ENCODE measurements at places on chromosomes 11 and 22. TPM values are rescaled to one million over a fixed set of nuclear protein-coding genes. Genes with fewer than 3 reads are reported as not detected.
A peak's percentile ranks its signal among the peaks of the same experiment; 100 is the strongest.

GRCh38 chr11:116226731-116227130, 546.1 kb downstream of the BUD13 start:
- DNase-seq: no peak

DNA sequence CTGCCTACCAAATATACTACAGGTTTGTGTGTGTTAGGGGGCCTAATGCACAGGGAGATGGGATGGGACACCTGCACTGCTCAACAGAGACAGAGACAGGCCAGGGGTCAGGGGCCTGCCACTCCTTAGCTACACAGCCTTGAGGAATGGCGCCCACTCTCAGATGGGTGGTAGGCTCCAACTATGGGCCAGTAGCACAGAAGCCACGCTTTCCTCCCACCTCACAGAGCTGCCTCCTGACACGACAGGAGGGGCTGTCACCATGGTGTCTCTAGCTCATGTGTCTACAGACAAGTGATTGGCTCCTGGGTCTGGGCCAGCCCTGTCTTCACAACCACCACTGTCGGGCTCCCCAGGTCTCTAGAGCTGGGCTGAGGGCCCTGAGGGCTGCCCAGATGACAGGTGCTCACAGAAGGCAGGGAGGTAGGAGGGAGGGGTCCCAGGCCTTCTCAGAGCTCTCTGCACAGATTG, 81.8 kb downstream of the DGCR2 start:
- no peak for DNase-seq

GRCh38 chr22:33883561-33883960, 36.7 kb downstream of the LARGE1 start:
- DNase-seq: no peak

GRCh38 chr22:42227435-42227834, 43.0 kb downstream of the TCF20 start:
- DNase-seq: peak; percentile 9

DNA sequence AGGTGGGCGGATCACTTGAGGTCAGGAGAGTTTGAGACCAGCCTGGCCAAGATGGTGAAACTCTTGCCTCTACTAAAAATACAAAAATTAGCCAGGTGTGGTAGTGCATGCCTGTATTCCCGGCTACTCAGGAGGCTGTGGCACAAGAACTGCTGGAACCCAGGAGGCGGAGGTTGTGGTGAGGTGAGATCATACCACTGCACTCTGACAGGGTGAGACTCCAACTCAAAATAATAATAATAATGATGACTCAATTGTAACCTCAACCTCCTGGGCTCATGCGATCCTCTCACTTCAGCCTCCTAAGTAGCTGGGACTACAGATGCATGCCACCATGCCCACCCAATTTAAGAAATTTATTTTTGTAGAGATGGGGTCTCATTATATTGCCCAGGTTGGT, 15.6 kb upstream of the CHRNA10 start:
- DNase-seq: no peak

DNA sequence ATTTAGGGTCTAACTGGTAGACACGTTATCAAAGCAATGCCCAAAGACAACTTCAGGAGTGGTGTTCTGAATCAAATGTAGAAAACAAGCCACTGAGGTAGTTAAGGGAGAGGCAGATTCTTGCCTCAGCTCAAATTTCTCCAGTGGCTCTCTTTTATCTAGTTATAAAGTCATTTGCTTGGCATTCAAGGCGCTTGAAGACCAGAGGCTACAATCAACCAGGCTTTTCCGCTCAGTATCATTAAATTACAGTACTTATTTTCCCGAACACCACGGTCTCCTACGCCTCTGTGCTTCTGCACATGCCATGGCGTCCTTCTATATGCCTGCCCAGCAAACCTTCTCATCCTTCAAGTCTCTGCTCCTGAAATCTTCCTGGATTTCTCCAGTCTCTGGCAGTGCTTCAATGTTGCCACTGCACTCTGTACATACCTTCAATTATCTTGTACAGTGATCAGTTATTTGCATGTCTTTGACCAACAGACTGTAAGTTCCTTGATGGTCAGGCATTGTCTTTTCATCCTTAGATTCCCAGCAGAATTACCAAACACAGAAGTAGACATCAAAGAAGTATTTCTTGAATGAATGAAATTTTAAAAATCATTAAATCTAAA, 1.4 kb downstream of the POGLUT3 start:
- no peak for DNase-seq

GRCh38 chr22:43006753-43007152, 8.2 kb downstream of the PACSIN2 start:
- no peak for DNase-seq

DNA sequence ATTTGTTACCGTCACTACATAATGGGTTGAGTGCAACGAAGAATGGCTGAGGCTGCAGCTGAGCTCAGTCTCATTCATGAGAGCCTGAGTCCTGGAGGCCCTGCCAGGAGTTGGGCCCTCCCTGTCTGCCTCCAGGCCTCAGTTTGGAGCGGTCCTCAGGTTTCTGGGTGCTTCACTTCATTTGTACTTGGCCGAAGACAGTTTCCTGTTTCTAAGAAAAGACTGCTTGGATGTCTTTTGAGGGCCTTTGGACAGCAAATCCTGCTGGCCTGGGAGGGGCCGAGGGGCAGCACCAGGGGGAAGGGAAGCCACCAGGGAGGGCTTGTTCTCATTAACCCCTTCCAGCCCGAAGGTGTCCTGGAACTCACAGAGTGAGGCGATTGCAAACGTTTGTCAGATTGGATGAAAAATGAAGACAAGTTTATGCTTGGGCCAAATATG, 163.1 kb downstream of the ETS1 start:
- no peak for DNase-seq

DNA sequence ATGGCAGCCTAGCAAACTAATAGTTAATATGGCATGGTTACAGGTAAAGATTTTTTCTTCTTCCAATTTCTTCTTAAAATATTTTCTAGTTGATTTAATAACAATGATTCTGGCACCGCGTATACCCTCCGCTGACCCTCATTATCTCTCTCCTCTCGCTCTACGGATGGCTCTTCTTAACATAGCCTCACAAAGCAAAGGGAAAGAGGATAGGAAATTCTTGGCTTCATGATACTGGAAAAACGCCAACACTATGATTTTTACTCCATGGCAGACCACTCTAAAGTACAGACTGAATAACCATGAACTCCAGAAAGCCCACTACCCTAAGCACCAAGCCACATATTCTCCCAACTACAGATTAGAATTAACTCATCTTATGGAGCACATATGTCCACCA, 6.1 kb downstream of the PI4KA start:
- DNase-seq: no peak

- no peak for DNase-seq
Measured at GRCh38 chr22:47238690-47239473, 476.4 kb downstream of the TBC1D22A start.

GRCh38 chr11:44539971-44540370, 25.5 kb upstream of the CD82 start:
- DNase-seq: no peak

DNA sequence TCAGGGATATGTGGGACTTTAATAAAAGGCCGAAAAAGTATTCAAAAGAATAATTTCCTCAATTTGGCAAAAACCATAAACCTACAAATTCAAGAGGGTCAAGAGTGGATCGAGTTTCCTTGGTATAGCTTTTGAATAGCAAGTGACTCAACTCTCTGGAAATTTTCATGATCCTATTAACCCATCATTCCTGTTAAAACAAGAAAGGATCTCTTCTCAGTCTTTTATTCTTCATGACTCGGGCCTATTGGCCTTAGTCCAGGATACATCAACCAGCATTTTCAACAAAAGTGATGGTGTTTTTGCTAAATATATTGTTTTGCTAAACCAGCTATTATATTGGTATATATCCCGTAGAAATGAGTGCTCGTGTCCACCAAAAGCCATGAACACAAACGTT, 110.3 kb downstream of the ATXN10 start:
- DNase-seq: no peak

GRCh38 chr22:32532820-32533128, 58.2 kb downstream of the FBXO7 start:
- DNase-seq: peak; percentile 84

DNA sequence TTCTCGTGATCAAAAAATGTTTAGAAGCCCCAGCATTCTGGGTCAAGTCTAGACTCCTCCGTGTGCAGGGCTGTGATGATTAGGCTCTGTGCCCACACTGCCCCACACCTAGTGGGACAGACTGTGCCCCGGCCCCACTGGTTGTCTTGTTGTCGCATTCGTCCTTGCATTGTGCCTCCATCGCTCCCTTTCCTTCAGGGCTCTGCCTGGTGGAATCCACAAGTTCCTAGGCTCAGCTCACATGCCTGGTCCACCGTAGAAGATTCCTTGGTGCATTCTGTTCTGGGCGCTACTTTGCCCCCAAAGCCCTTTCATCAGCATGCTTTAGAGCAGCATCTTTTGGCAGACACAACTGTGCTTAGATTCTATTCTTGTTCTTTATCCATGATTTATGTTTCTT, 23.5 kb upstream of the THY1 start:
- no peak for DNase-seq

DNA sequence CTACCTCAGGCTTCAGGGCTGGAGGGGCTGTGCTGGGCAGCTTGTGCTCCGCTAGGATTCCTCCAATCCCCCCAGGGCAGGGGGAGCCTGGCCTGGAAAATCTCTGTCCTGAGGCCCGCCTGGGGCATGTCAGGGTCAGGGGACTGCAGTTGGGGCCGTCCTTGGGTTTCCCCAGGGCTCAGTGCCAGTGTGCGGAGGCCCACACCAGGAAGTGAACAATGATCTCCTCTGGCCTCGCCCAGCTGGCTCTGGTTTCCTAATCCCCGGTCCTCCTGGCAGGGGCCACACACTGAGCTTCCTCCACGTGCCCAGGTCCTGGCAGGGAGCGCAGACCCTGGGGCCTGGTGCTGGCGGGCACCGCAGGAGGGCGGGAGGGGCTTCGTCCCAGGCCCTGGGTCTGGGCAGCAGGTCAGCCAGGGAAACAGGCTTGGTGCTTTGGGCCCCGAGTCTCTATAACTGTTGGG, 1.4 kb upstream of the MUC2 start:
- DNase-seq: peak; percentile 11

DNA sequence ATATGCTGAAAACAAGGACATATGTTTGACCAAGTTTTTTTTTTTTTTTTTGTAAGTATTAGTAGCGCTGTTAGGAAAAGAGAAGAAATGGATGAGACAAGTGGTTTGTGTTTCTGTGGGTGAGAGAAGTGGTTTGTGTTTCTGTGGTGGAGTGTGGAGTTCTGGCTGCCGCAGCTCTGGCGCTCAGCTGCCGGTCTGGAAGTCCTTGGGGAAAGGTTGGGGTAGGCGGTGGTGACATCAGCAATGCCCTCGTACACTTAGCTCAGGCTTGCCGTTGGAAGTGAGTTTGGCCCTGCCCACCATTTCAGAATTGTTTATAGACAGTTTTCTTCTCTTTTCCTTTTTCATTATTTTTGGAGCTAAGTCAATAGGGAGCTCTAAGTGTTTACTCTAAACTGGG, 116.6 kb downstream of the TBC1D22A start:
- peak; percentile 41 for DNase-seq

GRCh38 chr22:20982563-20982882, 426 bp downstream of the LZTR1 start:
- DNase-seq: no peak

GRCh38 chr11:101262995-101263394, 133.4 kb upstream of the PGR start:
- DNase-seq: no peak

DNA sequence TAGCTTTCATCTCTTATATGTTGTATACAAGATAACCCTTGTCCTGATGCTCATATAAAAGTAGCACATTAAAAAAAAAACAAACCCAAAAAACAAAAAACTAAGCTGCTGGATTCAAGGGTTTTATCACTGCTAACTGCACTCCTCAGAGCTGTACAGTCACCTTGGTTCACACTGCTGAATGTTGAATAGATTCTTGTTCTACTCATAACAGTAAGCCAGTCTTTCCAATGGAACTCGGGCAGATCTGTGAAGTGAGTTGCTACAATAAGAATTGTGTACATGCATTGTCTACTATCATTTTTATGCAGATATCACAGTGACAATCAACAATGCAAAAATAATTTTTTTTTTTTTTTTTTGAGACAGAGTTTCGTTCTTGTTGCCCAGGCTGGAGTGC, 4.7 kb downstream of the HARBI1 start:
- DNase-seq: no peak

GRCh38 chr11:4522752-4523151, 22.2 kb upstream of the OR52M1 start:
- DNase-seq: no peak

The PPP2R1B gene
- 20.8 TPM for total RNA-seq

The CARD16 gene
- total RNA-seq: 1.5 TPM

The CNTF gene
- total RNA-seq: 283 TPM

The TEX12 gene
- total RNA-seq: not detected

The YPEL1 gene
- 22.1 TPM for total RNA-seq

The PHETA2 gene
- total RNA-seq: 15.7 TPM

The SLC22A12 gene
- total RNA-seq: not detected

The ADAMTS8 gene
- 1.7 TPM for total RNA-seq

The DGCR6 gene
- total RNA-seq: 18.4 TPM

The USP35 gene
- 10.9 TPM for total RNA-seq

The SAC3D1 gene
- total RNA-seq: 10.6 TPM

The MEI1 gene
- 1.8 TPM for total RNA-seq

The IGLL1 gene
- total RNA-seq: not detected
